ENCODE measurements at places on chromosomes 4 and X.

DNA sequence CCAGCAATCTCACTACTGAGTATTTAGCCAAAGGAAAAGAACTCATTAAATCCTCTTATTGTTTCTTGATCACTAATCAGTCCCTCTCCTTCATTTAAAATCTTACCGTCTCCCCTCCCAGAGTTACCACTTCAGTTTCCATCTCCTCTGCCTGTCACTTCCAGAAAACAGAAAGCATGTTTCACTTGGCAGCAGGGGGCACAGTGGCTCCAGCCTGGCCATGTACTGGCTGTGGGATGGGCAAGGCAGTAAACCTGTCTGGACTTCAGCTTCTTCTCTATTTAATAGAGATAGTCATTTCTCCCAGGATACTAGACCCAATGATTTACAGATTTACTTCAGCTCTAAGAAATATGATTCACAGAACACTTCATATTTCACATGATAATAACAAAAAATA, 63.2 kb downstream of the CD40LG start:
- no peak for DNase-seq

DNA sequence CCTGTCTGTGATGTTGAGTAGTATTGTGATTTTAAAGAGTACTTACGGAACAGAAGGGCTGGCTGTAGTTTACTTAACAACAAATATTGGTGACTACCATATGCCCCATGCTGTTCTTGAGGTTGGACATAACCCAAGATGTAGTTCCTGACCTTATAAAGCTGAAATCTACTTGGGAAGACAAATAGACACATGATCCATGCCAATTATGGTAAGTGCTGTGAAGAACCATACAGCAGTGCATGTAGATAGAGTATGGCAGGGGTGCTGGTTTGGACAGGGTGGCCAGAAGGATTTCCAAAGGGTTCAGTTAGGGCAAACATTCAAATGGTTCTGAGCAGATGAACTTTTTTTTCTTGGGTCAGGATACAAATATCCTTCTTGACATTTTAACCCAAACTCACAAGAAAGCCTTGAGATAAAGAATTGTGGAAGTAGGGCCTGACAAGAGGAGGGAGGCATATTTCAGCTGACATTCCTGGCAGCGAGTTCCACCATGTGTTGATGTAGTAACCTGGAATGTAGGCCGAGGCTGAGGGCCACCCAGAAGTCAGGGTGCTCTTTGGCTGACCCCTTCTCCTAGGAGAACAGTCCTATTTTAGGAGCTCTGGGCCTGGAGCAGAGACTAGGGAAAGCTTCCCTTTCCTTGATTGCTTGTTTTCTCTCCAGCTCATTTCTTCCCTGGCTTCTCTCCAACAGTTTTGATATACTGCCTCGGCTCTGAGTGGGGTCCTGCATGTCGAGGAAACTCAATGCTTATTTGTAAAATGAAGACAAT, 74.2 kb downstream of the FREM3 start:
- no peak for DNase-seq

DNA sequence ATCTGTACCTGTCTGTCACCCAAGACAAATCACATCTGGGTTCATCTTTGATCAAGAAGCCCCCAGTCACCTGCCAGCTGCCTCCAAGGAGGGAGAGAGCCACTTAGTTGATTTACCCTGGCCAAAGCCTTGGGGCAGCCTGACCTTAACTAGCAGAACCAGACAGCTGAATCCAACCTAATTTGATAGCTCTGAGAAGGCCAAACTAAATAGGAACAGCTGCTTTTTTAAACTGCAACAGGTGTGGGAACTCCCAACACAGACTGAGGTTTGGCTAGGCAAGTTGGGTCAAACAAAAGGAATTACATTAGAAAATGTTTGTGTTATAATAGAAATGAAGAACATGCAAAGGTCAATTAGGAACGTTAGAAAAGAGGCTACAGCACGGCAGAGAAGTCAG, 375.7 kb downstream of the NLGN4X start:
- no peak for DNase-seq

GRCh38 chr4:186714006-186714675, 9.5 kb downstream of the FAT1 start:
- DNase-seq = no peak

DNA sequence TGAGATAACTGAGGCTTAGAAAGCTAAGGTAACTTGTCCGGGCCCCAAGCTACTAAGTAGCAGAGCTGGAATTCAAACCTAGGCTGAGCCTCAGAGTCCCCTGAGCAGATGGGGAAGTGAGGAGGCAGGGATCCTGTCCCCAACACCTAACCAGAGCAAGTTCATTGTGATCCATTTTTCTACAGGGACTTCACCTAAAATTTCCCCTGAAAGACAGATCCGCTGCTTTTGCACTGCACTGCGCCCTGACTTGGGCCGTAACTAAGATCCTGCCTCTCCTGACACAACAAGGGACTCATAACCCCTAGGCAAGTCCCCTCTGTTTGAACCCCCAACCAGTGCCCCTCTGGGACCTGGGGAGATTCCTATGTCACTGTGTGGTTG, 25.6 kb upstream of the MTM1 start:
- DNase-seq = no peak

DNA sequence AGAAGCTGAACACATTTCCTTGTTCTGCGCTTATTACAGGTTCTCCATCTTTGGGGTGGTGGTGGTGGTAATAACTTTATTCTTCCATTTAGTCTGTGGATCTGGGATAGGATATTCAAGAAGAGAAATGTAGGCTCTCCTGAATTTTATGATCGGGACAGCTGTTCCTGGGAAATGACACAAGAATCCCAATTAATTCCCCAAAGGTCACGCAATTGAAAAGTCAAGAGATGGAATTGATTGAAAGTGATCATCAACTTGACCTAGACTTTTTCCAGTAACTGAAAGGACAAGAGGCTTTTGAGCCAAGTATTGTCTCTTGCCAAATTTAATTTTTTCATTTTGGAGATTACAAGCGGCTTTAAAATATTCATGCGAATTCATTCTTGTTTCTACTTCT, 98.7 kb upstream of the CBLL2 start:
- no peak for DNase-seq

DNA sequence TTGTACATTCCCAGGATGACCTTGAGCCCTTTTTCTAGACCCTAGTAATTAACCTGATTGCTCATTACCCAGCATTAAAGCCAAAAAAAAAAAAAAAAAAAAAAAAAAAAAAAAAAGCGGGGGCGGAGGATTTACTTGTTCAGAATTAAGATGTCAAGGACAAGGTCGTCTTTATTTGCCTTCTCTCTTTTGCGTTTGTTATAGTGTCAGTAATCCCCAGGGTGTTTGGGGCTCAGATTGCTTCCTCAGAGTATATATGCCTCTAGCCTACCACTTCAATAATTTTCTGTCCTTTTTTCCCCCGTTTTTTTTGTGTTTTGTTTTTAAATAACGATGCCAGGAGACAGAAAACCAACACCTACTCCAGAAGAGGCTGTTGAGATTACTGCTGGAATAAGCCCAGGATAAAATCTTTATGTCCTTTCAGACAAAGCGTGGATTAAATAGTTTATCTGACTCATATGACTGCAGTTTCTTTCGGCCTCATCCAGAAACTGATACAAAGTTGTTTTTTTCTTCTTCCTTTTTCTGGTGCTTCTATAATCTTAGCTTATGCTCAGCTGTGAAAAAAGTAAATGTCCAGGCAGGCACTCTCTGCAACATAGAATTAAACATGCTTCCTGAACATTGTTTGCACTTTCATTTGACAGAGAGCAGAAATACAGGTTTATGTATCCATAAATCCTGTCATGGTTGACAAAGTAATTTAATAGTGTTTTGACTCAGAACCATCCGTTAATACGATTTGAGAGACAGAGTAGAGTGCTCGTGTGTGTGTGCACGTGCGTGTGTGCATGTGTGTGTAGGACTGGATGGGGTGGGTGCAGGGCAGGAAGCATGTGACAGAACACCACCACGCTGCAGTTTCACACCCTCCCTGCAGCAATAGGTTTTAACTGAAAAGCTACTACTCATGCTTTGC, 138.6 kb downstream of the AFF1 start:
- DNase-seq = peak; percentile 61

DNA sequence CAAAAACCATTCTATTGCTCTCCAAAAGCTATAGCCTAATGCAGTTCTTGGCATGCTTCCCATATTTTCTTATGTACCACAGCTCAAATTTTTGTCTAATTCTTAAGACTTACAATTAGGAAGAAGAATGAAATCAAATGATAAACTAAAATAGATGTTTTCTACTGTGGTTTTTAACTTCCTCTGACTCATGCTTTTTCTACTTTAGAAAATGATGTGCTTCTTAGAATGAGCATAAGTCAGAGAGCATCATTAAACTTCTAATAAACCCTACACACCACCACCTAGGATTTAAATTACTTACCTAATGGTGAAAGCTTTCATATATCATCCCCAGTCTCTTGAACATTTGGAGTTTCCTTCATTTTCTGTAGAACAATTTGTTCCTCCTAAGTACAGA, 217.0 kb upstream of the NDST3 start:
- no peak for DNase-seq
